CD4-positive, alpha-beta T cell treated with Interleukin-15 for 4 hours (primary cell): ENCODE measurements at places on chromosomes 1 and 21.
A peak's percentile ranks its signal among the peaks of the same experiment; 100 is the strongest.

- no peak for DNase-seq
Observed at GRCh38 chr1:20551945-20552727, at the start of gene FAM43B. Gene FAM43B (plus strand): TSS chr1:20552573. CDS start chr1:20552974, 401 bp downstream.

- DNase-seq, result no peak
Observed at GRCh38 chr1:12411747-12412146, 181.9 kb downstream of the VPS13D start.

GRCh38 chr1:167447521-167448136 lies 70.7 kb downstream of the CD247 start:
- DNase-seq, result peak; percentile 85

DNA sequence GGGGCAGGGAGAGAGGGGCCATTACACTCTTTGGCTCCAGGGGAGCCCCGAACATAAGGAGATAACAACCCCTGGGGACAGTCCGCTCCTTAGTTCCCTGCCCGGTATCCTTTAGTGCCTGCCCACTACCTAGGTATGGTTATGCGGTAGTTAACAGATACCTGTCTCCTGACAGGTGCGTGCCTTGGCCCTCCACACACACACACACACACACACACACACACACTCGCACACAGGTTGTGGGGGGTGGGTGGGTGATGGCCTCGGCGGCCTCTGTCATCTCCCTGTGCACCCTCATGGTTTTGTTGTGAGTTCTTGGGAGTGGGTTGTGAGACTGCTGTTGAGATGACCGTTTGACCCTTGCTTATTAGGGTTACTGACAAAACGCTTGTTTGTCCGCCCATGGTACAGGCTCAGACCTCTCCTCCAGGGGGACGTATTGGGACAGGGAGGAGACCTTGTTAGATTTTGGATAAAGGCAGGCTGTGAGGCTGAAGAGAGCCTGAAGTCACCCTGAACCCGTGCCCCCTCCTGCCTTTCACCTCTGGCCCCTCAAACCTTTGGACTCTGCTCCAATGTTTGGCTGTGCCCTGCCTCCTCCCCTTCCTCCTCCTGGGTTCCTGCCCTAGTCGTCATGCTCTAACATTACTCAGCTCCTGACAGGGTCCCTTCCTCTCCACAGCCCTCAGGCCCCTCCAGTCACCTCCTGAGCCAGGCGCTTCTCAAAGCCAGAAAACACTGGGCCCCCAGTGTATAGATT lies 979 bp downstream of the RASSF5 start:
- no peak for DNase-seq

DNA sequence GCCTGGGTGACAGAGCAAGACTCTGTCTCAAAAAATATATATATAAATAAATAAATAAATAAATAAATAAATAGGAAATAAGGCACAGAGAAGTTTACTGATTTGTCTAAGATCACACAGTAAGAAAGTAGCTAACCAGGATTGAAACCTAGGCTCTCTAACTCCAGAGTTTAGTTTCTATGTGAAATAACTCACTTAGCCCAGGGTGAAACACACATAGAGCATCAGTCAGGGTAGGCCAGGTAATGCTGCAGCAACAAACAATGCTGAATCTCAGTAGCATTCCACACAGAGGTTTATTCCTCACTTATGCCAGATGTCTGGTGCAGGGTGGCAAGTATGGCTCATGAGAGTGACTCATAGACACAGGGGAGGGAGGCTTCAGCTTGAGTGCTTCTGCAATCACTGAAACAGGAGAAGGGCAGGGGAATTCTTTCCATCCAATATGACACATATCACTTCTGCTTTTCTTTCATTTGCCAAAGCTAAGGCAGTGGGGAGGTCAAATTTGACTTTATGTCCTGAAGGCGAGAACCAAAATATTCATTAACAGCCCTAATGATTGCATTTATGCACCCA lies 37.1 kb upstream of the KANK4 start:
- DNase-seq, result no peak

- DNase-seq, result no peak
Observed at GRCh38 chr1:159916242-159917051, 8.9 kb downstream of the TAGLN2 start.

GRCh38 chr21:34522284-34522683 lies 10.3 kb upstream of the KCNE1 start:
- DNase-seq, result no peak

- no peak for DNase-seq
Observed at GRCh38 chr1:27021354-27022031, 8.8 kb upstream of the TENT5B start.

GRCh38 chr1:53715478-53715877 lies 23.5 kb downstream of the GLIS1 start:
- no peak for DNase-seq

DNA sequence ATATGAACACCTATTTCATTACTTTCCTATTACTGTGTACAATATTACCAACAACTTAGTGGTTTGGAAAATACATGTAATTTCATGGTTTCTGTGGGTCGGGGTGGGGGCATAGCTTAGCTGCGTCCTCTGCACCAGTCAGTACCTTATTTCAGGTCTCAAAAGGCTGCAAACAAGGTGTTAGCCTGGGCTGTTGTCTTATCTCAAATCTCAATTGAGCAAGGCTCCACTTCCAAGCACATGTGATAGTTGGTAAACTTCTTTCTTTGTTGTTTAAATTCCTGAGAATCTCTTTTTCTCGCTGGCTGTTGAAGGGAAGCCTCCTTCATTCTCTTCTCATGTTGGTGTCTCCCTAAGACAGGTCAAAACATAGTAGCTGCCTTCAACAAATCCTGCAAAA lies 485.4 kb downstream of the AMY1C start:
- no peak for DNase-seq
